Chondrocyte (in vitro differentiated cells): ENCODE measurements at places on chromosomes 2 and 18. TPM values are rescaled to one million over a fixed set of nuclear protein-coding genes. Genes with fewer than 3 reads are reported as not detected.

C2orf76 gene
- 9.6 to 13.6 TPM (median 11.0 TPM) in 3 replicates for total RNA-seq

VWA3B gene
- not detected in 3 replicates for total RNA-seq

ARHGEF4 gene
- 6.3 to 12.3 TPM (median 10.6 TPM) in 3 replicates for total RNA-seq

MC5R gene
- not detected in 3 replicates for total RNA-seq

GPR75 gene
- total RNA-seq, result 1.1 to 2.4 TPM (median 1.2 TPM) in 3 replicates

FAM228A gene
- total RNA-seq, result 0.22 to 0.58 TPM (median 0.31 TPM) in 3 replicates

SLC14A1 gene
- total RNA-seq, result 0.25 TPM in 1 of 3 replicates, not detected in the others

CHRNG gene
- not detected in 3 replicates for total RNA-seq

HAAO gene
- total RNA-seq, result 1.6 to 8.5 TPM (median 8.2 TPM) in 3 replicates

TRIM43 gene
- not detected in 3 replicates for total RNA-seq

MEIS1 gene
- total RNA-seq, result 1.1 to 18.5 TPM (median 16.9 TPM) in 3 replicates

GRCh38 chr2:238413368-238413767, 13.4 kb upstream of the ASB1 start:
- DNase-seq, result no peak

DNA sequence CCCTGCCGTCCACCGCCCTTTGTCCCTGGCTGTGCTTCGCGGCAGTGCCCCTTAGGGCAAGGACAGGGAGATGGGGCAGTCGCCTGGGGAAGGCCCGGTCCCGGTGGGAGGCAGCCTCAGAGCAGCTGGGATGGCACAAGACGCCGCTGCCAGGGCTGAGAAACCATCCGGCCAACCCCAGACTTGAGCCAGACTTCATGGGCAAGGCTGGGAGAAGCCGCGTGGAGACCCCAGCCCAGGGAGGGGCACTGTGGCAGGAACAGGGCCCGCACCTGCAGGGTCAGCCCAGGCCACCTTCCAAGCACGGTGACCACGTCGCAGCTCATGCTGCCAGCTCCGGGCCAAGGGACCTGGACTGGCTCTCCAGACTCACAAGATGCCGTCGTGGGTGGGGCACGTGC, 84.0 kb downstream of the NFATC1 start:
- peak; percentile 90 for DNase-seq

DNA sequence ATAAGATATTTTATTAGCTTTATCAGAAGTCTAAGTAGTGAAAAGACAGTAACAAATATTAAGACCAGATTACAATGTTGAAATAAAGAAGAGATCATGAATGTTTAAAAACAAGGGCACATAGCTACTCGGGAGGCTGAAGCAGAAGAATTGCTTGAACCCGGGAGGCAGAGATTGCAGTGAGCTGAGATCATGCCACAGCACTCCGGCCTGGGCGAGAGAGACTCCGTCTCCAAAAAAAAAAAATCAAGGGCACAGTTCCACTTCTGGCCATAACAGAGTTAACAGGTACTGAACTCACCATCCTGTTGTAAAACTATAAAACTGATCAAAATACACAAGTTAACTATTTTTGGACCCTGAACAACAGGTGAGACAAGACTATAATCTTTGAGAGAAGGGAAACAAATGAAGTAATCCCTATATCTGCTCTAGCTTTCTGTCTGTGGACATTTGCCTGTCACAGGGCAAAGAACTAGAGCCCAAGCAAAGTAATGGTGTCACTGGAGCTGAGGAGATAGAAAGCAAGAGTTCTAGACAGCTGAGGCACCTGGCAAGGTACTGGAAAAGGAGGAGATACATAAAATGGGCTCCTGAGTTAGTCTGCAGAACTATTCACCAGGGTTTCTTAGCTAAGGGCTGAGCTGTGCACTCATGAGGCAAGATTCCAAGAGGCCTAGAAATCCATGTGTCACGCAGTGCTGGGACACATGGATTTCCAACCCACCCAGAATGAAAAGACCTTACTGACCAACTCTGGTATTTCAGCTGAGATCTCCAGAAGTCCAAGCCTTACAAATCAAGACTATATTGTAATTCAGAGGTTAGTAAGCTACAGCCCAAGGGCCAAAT, 15.2 kb downstream of the MMADHC start:
- DNase-seq, result no peak

DNA sequence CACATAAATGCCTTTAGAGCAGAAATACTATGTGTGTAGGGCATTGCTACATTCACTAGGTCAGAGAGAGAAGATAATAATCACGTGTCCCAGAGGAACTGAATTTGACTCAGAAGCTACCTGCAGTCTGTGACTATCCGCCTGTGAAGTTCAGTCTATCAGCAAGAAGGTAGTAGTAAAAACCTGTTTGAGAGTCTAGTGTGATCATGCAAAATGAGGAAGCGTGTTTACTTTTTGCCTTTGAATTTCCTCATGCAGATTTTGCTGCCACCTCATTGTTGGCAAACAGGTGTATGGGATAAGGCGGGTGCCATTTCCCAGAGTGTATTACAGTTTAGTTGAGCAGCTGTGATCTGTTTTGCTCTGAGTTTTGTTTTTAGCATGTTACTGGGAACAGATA, 403.9 kb upstream of the FANCL start:
- DNase-seq, result no peak

GRCh38 chr2:234632527-234633391, 135.9 kb upstream of the ARL4C start:
- no peak for DNase-seq

DNA sequence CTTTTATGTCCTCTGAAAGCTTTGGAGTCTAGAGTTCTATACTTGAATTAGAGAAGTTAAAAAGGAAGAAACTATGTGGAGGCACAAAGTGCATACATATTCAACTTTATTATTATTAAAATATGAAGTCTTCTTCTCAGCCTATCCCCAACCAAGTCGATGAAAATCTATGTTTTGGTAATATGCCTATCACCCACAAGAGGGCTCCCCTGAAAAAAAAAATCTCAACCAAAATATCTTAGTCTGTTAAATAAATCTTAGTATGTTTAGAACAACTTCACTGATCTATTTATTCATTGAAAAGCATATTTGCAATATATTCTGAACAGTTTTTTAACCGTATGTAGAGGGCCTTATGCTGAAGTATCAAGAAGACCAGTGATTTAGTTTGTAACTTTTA, 804.5 kb downstream of the TDRD15 start:
- no peak for DNase-seq

- no peak for DNase-seq
These were observed 415.8 kb upstream of the TRIB2 start for GRCh38 chr2:12300927-12301326.

DNA sequence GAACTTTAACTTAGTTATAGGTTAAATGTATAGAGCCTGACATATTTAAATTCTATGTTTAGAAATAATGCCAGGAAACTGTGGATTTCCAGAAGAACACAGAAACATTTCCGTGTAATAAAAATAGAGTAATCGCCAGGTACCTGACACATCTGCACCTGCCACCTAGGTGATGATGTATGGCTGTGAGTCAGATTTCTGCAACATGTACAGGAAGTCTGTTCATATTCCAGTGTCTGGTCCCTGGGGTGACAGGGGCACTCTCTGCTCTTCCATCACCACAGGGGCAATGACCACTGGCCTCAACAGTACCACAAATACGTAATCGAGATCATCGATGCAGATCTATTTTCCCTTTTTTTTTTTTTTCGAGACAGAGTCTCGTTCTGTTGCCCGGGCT, 101.1 kb upstream of the LPIN2 start:
- DNase-seq, result no peak

GRCh38 chr2:170391018-170391417, 213.1 kb downstream of the MYO3B start:
- no peak for DNase-seq

DNA sequence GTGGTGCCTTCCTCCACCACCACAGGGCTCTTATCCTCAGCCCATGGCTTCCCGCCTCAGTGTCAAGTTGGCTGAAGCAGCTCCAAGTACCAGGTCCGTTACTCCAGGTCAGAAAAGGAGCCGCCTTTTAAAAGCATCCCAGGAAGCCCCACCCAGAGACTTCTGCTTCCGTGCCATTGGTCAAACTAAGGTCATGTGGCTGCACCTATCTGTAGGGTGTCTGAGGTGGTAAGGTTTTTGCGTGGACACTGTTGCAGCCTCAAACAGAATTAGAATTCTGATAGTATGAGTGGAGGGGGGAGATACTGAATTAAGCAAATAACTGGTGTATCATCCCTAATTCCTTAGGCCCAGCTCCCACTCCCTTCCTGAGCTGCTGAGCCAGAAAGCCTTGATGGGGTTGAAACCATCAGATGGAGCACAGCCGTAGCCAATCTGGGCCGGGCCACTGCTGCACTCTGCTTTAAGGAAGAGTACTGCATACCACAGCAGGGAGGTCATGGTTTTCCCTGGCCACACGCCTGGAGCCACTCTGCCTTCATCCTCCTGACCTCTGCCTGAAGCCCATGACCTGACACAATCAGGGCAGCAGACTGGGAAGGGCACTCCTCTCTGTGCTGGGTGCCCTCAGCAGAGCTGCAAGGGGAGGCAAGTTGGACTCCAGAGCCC, 8.4 kb downstream of the TMEM247 start:
- DNase-seq, result no peak

DNA sequence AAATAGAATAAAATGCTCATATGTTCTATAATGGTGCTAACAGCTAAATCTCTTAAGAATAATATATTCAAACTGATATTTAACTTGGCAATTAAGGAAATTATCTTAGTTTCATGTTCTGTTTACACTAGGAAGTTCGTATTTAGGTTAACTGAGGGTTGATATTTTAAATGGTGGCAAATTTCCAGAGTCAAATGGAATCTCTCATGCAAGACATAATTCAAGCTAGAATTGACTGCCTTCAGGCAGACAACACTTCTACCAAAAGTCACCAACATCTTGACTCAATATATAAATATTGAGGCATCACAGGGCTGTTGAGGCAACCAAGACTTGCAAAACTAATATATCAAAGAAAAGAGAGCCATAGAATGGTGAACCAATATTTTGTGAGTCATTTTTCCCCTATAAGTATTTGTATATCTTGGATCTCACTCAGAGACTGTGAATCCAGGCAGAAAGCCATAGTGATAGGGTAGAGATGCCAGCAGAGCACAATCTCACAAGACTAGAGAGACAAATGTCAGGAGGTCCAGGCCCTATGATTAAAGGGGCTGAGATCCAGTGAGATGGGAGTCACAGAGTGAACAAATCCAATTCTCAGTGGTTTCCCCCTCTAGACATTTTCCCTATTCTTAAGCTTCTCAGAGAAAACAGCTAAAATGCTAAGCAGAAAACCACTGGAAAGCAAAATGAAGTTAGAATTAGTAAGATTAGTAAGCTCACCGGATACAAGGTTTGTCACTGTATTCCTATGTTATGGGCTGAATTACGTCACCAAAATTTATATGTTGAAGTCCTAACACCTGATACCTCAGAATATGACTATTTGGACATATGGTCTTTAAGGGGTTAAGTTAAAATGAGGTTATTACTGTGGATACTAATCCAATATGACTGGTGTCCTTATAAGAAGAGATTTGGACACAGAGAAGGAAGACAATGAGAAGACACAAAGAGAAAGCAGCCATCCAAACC, 358.2 kb upstream of the UBE2E3 start:
- DNase-seq, result no peak

- DNase-seq, result no peak
These were observed 690.0 kb downstream of the ARHGAP15 start for GRCh38 chr2:143819190-143819735.

- no peak for DNase-seq
These were observed 119.3 kb upstream of the MAPRE2 start for GRCh38 chr18:34921811-34922385.

GRCh38 chr2:152464851-152465470, 130.0 kb downstream of the FMNL2 start:
- DNase-seq, result no peak

DNA sequence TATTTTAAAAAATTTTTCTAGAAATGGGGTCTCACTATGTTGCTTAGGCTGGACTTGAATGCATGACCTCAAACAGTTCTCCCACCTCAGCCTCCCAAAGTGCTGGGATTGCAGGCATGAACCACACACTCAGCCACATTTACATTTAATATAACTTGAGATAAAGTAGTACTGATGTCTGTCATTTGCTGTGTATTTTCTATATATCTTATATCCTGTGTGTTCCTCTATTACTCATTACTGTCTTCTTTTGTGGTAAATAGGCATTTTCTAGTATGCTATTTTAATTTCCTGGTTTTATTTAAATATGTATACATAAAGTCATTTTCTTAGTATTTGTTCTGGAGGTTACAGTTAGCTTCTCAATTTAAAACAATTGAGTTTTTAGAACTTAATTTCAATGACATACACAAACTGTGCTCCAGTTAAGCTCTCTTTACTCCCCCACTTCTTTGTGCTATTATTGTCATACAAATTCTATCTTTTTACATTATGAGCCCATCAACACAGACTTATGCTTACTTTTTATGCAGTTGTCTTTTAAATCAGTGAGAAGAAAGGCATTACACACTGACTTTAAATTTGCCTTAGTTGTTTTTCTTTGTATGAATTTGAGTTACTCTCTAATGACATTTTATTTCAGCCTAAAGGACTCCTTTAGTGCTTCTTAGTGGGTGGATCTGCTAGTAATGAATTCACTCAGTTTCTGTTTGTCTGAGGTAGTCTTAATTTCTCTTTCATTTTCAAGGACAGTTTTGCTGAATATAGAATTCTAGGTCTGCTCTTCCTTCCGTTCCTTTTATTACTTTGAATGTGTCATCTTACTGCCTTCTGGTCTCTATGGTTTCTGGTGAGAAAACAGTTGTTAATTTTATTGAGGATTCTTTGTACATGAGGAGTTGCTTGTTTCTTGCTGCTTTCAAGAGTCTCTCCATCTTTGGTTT, 6.2 kb upstream of the INPP4A start:
- DNase-seq, result no peak

GRCh38 chr2:126634273-126634861, 21.6 kb upstream of the GYPC start:
- no peak for DNase-seq

DNA sequence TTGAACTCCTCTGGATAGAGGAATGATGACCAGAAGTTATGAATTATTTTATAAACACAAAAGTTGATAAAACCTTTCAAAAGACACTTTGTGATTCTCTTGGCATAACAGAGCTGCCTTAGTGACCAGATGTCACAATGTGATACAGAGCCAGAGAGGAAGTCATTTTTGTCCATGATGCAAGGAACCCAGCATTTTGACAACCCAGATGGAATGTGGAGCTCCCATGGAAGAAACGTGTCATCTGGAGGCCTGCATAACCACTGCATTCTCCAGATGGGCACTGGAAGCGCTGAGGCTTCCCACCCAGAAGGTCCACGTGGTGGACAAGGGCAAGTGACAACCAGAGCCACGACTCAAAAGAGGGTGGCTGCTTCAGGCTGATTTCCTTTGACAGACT, 30.1 kb downstream of the HRH4 start:
- no peak for DNase-seq

- no peak for DNase-seq
These were observed 638.5 kb upstream of the PKDCC start for GRCh38 chr2:41409328-41409727.

DNA sequence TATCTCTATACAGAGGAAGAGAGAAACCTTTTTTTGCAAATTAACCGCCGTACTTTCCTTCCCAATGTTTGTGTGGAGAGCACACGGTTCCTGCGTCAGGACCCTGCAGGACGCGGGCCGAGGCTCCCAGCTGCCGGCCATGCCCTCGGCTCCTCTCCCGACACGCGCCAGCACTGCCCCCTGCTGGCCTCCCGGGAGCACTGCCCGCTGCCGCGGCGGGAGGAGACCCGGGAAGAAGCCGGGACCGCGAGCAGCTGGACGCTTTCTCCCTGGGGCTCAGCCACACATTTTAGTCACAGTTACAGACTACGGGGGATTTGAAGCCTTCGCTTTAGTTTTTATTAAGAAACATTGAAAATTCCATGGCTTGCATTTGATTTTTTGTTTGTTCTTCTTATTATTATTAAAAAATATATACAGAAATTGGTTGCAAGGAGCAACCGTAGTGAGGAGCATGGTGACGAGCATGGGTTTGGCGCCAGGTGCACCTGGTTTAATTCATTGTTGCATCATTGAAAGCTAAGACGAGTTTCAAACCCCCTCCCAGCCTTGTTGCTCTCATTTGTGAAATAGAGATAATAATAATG, 401.2 kb downstream of the GALR1 start:
- DNase-seq, result no peak
